ENCODE measurements at places on chromosomes 1 and 21. TPM values are rescaled to one million over a fixed set of nuclear protein-coding genes. Genes with fewer than 3 reads are reported as not detected.

NLRP3 gene
- 1.2 TPM for total RNA-seq

ARTN gene
- total RNA-seq: 0.92 TPM

CRYAA gene
- total RNA-seq: not detected

TRPM2 gene
- 0.48 TPM for total RNA-seq

DISP1 gene
- 5.4 TPM for total RNA-seq

RGSL1 gene
- total RNA-seq: not detected

KHDRBS1 gene
- 84.3 TPM for total RNA-seq

MSH4 gene
- 0.62 TPM for total RNA-seq

CA14 gene
- total RNA-seq: 1.2 TPM

ADAM30 gene
- not detected for total RNA-seq
